Fibroblast of pulmonary artery (primary cell): ENCODE measurements at places on chromosomes 12 and 14.

DNA sequence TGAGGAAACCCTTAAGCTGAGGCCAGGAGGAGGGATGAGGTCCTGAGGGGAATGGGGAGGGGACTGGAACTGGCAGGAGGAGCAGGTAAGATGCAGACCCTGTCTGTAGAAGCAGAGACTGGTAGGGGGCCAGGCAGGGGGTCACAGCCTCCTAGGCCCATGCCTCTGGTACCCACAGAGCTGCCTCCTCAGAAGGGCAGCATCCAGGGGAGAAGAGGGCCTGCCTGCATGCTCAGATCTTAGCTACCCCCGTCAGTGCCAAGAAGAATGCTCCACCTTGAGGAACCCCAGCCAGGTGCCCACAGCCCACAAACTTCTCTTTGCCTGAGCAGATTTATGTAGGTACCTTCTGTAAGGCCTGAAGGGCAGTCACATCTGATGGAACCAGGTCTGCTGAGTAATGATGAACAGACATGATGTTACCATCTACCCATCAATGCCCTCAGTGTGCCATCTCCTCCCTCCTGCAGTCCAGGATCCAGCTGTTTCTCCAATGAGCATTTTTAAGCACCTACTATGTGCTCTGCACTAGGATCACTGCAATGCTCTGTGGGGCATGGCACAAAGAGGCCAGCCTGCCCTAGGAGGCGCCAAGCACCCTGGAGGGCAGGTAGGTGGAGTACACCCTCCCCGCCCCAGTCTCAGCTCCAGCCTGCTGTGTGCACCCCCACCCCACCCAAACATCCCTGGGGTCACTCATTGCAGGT lies 24.8 kb upstream of the ZFP36L1 start:
- DNase-seq, result no peak

GRCh38 chr14:23538785-23539184 lies 12.8 kb downstream of the ZFHX2 start:
- peak; percentile 18 for DNase-seq

DNA sequence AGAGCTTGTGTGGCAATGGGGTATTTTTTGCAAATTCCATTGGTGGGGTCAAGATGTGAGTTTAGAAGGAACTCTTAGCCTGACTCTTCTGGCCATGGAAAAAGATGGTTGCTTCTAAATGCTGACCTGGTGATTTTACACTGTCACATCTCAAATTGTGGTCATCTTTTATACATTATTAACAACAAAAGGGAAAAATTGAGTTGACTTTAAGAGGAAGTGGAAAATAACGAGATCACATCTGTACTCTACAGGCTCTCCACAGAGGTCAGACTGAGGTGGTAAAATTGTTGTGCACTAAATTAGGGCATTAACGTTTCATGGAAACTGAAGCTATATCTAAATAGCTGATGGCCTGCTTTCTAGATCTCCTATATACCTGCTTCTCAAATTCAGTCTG lies 44.7 kb downstream of the PTPN11 start:
- DNase-seq, result no peak

GRCh38 chr12:23810329-23810902 lies 139.1 kb downstream of the SOX5 start:
- DNase-seq, result no peak

DNA sequence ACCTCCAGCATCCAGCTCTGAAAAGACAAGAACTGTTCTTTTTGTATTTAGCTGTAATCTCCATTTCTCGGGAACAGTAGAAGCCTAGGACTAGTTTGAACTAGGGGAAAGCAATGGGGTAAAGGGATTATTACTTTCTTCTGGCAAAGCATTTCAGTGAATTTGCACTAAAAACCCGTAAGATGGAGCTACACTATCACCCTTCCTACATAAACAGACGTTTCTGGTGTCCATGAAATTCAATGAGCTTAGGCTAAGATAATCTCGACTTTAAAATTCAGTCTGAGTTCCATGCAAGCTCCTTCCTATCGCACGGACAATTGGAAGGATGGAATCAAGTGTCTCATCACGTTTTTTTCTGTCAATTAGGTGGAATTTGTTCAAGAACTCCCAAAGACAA lies 24.0 kb downstream of the ACSM4 start:
- DNase-seq, result no peak

DNA sequence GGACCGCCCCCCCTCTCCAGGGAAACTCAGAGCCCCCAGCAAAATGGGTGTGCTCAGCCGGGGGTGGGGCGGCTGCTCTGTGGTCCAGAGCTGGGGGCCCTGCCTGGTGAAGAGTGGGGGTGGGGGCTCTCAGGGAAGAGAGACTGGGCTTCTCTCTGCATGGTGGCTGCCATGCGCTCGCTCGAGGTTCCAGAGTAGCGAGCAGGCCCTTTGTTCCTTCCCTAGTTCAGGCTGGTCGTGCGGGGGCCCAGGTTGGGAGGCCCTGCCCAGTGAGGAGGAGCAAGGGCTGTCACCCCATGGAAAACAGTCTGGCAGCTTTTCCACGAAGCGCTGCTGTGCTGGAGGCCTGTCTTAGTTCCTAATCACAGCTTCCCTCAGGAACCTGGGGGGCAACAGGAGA lies 134.6 kb downstream of the AEBP2 start:
- no peak for DNase-seq
